ENCODE measurements at places on chromosomes 1 and 21.

DNA sequence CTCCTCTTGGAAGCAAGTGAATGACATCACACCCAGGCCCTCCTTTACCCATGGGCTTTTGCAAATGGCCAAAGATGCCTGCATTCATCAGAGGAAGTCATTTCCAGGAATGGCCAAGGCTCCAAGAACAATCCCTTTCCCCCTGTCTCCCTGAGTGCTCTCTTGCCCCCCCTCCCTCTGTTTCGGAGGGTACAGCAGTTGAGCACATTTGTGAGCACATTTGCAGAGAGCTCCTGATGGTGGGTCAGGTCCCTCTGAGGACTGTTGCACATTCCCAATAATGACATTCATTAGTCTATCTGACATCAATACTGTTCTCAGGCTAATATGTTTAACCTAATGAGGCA, 113.4 kb downstream of the MATN1 start:
- no peak for DNase-seq

DNA sequence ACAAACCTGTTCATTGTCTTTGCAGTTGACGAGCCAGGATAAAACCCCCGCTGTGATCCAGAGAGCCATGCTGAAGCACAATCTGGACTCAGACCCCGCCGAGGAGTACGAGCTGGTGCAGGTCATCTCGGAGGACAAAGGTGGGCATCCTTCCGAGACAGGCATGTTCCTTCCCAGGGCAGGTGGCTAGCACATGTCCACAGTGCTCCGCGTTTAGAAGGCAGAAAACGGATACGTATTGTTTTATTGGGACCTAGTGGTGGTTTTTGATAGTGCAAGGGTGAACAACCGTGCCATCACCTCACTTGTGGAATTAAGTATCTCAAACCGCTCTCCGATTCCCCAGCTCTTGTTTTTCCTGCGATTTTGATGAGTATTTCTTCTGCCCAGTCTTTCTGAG, 115.3 kb downstream of the COLGALT2 start:
- no peak for DNase-seq

GRCh38 chr21:33308586-33309490, 15.9 kb upstream of the IFNAR1 start:
- no peak for DNase-seq

- DNase-seq, result no peak
These were observed 164.9 kb downstream of the RERE start for GRCh38 chr1:8652467-8653046.

- no peak for DNase-seq
These were observed 91.7 kb downstream of the CDC14A start for GRCh38 chr1:100443811-100444571.

DNA sequence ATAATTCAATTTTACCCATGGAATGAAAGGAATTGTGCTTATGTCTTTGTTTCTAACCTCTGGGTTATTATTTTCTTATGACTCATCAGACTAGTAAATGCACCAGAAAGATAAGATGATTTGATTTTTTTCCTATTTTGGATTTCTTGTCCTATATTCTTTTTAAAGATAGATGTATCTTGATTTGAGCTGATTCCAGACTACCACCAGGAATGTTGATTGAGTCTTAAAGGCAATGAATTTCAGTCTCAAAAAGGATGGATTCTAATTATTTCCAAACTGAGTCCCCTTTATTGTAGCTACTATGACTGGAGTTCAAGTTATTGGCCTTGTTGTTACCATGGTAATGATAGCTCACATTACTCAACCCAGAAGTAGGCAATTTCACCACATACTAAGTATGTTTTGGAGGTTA, 95.8 kb upstream of the RGS4 start:
- no peak for DNase-seq

DNA sequence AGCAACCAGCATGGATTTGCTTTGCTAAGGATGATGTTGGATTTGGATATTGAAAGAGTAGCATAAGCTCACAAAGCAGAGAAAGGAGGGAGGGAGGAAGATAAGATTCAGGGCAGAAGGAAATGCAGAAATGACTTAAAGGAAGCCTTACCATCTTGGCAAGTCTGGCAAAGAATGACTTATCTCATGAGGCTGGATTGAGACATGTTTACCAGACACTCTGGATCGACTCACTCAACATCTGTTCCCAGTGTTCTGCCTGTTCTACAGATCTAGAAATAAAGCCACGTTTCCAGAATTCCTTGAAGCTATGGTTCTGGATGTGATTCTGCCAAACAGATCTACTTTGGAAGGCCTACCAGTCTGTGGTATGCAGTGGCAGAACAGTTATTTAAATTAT, 38.8 kb upstream of the CTBS start:
- no peak for DNase-seq

GRCh38 chr1:21869620-21870121, 57.6 kb downstream of the LDLRAD2 start:
- peak; percentile 82 for DNase-seq

GRCh38 chr1:65330021-65330420, 20.7 kb downstream of the DNAJC6 start:
- no peak for DNase-seq

GRCh38 chr1:150015651-150016131, 5.2 kb upstream of the OTUD7B start:
- DNase-seq, result no peak

DNA sequence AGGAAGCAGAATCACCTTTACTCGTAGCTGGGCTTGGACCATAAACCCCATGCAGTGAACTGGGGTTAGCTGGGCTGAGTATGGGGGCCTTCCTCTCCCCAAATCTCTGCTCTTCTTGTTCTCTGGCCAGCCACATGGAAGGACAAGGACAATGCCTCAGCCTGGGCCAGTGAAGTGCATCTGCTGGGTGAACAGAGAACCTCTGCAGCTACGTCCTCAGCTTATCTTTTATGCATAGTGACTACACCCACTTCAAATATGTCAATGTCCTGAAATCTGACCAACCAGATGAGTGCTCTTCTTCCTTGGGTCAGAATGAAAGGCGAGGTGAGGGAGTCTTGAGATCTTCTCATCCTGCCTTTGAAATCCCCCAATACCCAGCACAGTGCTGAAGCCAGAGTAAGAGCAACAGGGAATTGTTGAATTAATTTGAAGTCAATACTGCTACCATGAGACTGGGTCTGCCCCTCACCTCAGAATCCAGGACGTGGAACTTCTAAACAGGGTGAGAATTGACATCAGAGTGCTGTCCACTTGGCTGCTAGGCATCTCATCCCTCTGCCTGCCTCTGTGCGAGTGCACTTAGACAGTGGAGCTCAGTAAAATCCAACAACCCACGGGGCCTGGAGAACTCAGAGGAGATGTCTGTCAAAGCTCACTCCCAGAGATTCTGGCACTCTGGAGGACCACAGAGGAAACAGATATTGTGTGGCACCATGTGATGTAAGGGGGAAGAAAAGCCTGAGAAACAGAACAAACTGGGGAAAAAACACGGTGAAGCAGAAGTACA, 99.0 kb downstream of the IER5 start:
- no peak for DNase-seq

- no peak for DNase-seq
These were observed 50.0 kb downstream of the BEND5 start for GRCh38 chr1:48726557-48727215.

GRCh38 chr1:187051618-187052232, 223.0 kb downstream of the PLA2G4A start:
- DNase-seq, result no peak

DNA sequence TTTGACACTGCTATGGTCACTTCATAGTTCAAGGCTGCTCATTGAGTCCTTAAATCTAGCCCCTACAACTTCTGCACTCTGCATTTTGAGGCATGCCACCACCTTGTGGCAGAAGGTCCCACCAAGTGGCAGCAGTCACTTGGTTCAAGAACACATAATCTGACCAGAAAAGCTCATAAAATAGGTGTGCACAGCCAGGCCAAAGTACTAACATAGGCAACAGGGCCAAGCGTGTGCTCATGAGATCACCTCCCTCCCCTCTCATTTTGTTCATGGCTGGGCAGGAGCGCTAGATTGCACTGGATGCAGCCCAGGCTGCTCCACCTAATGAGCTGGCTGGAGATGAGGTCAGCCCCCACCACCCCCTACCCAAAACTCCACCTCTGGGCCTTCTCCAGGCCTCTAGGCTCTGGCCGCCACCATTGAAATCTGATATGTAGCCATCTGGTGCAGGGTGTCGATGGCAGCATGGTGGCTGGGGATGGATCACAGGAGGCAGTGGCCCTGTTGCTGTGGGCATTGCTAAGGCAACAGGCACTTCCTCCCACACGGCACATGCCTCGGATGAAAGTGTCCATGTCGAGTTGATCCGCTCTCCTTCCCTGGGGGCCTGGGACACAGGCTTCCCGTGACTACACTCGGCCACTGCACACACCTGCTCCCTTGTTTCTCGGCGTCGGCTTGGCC, 193.2 kb downstream of the TRABD2B start:
- no peak for DNase-seq

- no peak for DNase-seq
These were observed 635.5 kb downstream of the PLPP3 start for GRCh38 chr1:55943721-55944435.

DNA sequence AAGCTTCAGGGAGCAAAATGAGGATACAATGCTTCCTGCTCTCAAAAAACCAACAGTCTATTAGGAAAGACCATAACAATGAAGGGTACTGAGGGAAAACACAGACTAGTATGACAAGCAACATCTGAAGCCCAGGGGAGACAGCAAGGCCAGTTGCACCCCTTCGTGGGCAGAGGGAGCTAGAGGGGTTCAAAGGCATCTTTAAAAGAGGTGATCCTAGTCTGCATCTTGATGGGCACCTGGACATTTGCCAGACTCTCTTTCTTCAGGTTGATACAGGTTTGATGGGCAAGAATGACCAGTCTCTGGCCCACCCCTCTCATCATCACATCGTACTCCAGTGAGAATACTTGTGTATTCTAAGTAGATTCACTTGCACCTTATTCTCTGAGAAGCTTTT, 177.7 kb downstream of the VAV3 start:
- no peak for DNase-seq

DNA sequence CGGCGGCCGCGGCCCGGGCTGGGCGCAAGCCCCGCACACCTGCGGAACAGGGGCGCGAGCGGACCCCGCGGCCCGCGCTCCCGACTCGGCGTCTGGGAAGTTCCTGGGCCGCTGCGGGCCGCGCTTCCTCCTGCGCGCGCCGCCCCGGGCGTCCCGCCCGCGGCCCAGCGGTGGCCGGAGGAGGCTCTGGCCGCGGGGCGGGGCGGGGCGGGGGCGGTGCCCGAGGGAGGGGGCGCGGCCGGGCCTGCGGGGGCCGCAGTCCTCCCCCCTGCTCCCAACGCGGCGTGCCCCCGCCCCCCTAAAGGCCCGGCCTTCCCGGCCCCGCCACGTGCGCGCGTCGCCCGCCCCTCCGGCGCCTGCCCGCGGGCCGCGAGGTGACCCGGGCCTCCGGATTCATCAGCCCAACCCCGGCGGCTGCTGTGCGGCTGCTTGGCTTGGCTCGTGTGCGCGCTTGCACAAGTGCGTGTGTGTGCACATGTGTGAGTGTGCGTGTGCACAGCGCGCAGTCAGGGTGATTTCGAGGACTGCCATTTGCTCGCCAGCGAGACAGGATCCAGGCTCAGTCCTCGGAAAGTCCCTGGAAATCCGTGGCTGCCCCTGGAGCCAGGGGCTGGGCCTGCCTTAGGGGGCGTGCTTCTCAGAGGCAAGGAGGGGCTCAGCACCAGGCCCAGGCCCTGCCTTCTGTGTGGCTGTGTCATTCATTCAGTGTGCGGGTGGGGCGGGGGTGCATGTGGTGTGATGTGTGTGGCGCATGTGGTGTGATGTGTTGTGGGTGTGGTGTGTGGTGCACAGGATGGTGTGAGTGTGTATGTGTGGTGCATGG, at the start of gene C2CD2:
TSS of gene C2CD2 (minus strand) at position 188 of the 823 bp plus-strand sequence. CDS start 370 bp downstream, outside the sequence.
- peak; percentile 69 for DNase-seq

GRCh38 chr1:34292472-34292871, 115.8 kb downstream of the C1orf94 start:
- DNase-seq, result no peak

DNA sequence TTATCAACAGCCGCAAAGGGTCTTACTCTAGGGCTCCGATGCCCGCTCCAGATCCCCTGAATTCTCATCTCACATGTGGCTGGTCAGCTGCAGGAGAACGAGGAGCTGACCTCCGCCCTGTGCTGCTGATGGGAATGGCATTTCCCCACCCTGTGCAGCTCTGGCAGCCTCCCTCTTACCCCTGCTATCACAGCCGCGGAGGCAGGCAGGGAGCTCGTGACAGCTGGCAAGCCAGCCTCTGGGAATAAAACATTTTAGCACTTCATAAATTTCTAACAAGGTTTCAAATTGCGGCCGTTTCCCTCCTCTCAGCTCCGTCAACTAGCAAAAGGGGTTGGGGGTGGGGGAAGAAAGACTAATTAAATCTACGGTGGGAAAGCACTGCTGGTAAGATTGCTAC, 81.1 kb downstream of the DSCAM start:
- DNase-seq, result no peak

DNA sequence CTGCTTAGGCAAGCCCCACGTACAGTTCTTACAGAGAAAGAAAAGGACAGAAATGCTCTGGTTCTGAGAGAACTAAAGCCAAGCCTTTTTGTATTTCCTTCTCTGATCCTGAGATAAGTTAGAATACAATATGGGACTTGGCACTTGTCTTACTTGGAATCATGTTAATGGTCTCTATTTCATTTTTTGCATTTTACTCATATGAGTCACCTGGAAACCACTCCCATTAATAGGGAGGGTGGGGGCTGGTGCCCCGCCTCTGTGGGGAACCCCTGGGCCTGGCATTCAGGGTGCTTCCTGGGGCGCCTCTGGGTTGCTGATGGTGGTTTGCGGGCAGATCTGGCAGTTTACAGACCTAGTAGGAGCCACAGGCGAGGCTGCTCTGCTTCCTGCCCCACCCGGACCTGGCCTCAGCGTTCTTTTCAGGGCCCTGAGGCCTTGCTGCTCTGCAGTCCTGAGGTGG, 26.7 kb downstream of the TSPAN2 start:
- peak; percentile 29 for DNase-seq

DNA sequence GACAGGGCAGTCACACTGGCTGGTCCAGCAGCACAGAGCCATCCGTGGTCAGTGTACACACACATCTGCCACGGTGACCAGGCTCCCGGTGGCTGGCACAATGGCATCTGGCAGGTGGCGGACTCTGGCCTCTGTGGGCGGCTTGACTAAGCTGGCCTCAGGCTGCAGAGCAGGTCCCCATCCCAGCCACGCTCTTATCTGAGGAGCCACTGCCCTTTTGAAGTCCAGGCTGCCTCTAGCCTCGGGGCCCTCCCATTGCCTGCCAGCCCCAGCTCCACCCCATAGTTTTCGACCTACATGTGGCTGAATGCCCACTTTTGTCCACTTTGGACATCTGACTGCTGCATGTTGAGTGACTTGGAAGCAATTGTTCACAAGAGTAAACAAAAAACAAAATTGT, 29.9 kb upstream of the EDN2 start:
- no peak for DNase-seq

- DNase-seq, result no peak
These were observed 280.6 kb downstream of the TTLL7 start for GRCh38 chr1:83718338-83718737.

GRCh38 chr1:32758795-32759430, 56.3 kb upstream of the SYNC start:
- no peak for DNase-seq

- no peak for DNase-seq
These were observed 236.8 kb downstream of the SMYD3 start for GRCh38 chr1:246270236-246270635.

Measured in heart right ventricle (tissue), 16 donors.